Stimulated activated CD8-positive, alpha-beta memory T cell treated with anti-CD3 and anti-CD28 coated beads, Interleukin-4, amount 100 ng/mL, for 48 hours (primary cell): ENCODE measurements at places on chromosomes 16 and 17.

DNA sequence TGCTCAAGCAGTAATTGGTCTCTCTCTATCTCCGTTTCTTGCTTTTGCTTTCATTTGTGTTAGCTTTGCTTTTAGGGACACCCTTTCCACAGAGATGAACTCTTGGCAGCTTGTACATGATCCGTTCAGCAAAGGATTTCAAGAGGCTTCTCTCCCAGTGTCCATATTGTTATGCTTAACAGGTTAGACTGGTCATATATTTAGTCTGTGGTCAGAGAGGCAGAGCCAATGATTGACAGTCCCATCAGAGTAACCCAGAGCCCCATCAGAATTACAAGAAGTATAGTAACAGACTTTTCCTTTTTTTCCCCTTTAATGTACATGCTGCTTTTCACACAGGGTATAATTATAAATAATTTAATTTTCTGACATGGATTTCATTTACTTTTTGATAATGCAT lies 34.4 kb downstream of the GDPD1 start:
- DNase-seq = no peak

DNA sequence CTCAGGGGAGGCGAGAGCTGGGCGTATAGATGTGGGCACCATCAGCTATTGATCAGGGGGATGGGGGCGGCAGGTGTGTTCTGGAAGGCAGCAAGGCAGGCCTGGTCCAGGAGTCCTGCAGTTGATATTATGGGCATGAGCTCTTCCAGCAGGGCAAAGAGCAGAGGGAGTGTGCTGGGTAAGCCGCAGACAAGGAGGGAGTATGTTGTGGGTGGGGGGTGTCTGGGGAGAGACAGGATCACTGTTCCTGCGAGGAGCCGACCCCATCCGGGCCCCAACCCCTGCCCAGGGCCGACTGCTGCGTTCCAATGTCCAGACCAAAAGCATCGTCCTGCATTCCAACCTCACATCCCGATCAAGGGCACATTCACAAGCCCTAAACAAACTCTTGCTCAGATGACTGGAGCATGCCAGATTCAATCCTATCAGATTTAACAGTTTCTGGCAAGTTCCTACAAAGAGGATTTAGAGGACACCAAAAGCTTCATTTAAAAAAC lies 9.2 kb downstream of the MXRA7 start:
- DNase-seq = no peak

DNA sequence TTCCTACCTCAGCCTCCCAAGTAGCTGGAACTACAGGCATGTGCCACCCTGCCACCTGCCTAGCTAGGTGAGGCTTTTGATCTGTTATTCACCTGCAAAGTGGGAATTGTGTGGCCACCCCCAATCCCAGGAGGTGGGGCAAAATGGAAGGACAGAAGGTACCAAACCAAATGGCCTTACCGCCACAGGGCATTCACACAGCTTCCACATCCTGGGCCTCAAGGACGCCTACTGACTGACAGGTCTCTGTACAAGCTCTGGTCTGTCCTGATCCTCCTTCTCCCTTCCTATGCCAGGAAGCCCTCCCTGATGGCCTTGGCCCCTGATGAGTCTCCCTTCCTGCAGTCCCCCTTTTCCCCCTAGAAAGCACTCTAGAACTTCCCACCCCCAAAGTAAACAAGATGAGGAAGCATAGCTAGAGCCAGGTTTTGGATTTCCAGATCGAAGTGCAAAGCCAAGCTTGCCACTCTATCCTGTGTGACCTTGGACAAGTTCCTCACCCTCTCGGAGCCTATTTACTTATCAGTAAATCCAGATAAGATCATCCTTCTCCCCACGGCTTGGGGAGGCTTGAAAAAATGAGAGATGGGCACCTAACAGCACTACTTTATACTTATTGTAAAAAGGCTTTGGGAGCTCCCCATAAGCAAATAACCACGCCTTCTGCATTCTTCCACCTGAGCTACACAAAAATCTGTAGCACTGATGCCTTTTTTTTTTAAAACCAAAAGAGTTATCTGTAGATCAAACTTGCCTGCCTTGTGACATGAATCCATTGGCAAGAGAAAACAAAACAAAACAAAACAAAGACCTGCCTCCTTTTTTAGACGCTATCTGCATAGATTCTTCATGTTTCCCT lies 4.5 kb downstream of the PLLP start:
- no peak for DNase-seq

DNA sequence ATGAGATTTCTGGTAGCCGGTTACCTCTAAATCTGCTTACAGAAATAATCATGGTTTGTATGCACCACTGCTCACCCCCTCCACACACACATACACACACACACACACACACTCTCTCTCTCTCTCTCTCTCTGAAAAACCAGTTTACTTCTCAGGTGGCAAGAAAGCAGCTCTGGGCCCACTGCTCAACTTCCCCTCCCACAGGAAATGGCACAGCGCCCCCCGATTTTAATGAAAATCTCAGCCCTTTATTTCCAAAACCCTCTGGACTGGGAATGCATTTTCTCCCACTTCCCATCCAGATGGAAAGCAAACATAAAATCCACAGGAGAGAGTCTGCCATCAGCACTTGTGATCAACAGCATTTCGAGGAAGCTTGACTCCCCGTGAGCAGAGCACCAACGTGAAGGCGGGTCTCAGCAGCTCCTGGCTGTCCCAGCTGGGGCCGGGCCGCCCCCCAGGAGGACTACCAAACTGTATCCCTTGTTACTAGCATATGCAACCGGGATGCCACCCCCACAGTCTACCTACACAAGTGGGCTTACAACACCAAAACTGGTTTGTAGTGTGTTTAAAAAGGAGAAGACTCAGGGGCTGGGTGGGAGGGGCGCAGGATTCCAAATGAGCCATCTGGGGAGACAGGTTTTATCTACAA lies 121.1 kb downstream of the SLC39A11 start:
- DNase-seq = no peak

DNA sequence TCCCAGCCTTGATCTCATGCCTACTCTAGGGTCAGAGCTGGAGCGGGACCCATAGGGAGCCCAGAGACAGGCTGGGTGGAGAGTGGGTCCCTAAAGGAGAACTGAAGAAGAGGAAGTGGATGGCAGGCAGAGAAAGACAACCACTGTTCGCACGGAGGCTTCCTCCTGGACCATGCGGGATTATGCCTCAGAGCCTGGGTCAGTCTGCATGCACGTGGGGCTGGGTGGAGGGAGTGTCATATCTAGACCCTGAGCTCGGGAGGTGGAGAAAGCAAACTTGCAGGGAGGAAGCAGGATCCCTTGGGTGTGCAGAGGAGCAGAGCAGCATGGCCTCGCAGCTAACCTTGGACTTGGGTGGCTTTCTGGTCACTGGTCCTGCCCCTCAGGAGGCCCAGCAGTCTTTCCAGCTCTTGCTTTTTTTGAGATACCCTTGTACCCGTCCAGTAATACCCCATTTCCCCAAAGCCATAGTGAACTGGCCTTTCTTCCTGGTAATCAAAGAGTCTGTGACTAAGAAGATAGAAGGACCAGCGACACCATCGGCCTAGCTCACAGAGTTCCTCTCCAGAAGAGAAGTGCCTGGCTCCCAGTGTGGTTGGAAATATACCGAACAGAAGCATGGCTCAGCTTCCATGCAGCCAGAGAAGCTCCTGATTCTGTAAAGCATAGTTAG lies 344.2 kb downstream of the CPPED1 start:
- no peak for DNase-seq

DNA sequence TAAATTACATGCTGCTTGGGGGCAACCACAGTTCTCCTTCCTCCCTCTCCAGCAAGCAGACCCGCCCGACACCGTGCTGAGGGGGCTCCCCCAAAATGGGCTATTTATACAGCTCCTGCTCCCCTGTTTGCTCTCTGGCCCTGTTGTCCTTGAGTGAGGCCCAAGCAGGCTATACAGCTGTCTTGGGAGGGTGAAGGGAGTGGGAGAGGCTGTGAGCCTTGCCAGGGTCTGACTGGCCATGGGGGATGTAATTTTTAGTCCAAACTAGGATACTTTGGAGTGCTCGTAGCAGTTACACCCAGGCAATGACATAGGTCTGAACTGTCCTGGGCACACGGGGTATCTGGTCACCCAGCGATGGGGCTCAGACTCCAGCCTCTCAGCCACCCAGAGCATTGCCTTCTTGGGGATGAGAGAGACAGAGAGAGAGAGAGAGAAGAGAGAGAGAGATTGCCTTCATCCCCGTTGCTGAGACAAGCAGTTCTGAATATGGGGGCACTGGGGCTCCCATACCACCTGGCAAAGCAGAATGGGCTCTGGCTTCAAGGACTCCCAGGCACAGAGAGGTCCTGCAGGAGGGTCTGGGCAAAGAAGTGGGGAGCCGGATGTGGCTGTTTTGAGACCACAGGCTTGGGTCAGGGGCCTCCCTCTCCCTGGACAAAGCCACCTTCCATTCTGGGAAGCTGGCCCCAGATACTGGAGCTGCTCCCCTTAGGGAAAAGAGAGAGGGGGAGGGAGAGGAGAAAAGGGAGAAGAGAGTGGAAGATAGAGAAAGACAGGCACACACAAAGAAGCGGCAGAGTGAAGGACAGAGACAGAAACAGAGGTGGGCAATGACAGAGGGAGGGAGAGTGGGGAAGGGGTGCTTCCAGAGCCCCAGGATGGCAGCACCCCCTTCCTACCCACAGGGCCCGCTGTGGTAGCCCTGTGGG lies 10.7 kb upstream of the TMEM92 start:
- DNase-seq = no peak

GRCh38 chr17:6528557-6528956 lies 27.8 kb downstream of the PITPNM3 start:
- no peak for DNase-seq

- no peak for DNase-seq
Observed at GRCh38 chr16:56713794-56714193, 16.1 kb upstream of the NUP93 start.
